ENCODE measurements at places on chromosomes 11 and 22.

DNA sequence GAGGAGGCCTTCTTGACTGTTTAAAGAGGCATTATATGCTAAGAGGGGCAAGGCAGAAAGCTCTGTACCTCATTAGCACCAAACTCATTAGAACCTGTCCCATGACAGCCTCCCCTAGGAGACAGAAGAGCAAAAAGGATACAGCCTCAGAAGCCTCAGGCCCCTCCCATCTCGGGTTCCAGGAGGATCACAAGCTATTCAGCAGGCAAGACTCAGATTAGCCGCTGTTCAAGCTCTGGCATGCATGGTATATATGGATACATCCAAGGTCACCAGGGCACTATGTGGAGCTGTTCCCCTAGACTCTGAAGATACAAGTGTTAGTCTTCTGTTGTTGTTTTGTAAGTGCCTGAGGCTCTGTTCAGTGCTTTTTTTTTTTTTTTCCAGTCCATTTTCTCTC, 32.1 kb downstream of the ATXN10 start:
- no peak for DNase-seq

DNA sequence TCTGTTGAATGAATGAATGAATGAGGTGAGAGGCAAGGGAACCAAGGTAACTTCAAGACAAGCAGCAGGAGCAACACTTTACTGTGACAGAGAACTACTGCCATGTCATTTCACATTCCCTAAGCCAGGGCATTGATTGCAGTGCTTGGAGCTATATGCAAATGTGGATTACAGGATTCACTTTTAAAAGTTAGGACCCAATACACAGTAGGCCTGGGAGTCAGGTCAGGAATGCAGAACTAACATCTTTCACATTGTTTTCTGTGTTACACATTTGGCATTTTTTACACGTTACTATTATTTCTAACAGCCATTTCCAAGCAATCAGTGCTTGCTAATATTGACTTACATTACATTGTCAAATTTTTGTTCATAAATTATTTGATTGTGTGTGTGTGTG, 26.2 kb upstream of the ME3 start:
- no peak for DNase-seq

DNA sequence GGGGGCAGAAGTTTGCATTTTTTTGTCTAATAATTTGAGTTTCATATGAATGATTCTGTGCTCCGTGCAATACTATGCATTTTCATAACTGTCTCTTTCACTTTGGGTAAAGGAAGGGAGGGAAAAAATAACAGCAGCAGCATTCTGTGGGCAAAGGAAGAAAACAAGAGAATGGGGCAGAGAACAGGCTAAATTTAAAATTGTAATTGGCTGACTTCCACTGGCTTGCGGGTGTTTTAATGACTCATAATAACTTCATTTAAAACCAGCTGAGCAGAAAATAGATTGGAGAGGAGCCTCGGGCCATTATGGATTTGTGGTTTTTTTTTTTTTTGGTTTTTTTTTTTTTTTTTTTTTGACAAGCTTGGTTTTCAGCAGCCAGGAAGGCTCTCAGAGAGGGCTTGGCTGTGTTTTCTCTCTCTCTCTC, 107.4 kb downstream of the ZBTB16 start:
- peak; percentile 63 for DNase-seq

DNA sequence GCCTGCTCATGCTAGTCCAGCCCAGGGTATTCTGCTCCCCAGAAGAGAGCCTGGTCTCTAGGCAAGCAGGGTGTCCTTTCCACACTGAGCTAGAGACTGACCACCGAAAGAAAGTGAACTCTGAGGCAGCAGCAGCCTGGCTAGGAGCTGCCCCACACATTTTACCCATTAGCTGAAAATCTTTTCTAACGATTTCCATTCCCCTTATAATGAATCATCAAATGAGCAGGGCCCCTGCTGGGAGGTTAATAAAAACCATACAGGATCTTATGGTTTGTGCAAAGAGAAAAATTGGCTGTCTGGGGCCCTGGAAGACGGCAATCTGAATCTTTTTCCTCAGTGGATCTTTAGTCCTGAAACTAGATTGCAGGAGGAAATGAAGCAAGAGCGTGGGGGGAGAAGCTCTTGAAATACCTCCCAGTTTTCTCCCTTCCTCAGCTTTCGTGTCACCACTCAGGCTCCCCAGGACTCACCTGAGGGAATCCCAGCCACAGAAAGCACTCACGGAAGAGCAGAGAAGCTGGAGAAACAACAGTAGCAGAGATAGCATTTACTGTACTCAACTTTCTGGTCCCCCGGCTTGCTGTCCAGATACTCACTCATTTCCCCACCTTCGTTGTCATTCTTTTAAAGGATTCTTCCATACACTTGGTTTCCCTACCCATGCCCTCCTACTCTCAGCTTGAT, 74.7 kb upstream of the CD44 start:
- no peak for DNase-seq

DNA sequence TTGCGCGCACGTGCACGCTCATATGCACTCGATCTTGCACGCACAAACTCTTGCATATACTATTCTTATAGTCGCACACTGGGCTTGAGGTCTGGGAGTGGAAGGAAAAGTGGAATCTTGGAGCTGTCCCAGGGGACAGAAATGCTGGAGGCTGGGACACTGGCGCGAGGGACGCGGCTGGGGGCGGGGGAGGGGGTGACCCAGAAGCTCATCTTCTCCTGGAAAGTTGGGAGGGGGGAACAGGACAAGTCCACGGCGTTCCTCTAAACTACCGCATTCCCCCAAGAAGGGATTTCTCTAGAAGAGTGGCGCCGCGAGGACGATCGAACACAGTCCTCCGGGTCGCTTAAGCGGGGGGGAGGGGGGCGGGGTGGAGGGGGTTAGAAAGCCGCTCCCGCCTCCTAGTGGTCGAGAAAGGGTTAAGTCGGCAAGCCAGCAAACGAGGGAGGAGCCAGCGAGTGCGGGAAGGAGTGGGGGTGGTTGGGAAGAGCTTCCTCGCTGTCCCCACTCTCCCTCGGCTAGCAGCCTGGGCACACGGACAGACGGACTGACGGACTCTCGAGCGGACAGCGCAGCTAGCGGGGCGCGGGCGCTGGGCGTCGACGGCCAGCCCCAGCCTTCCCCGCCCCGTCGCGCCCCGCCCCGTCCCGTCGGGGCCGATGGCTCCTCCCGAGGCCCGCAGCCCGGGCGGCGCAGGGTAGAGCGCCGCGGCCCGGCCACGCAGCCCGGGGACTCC, at the start of gene RTN4RL2:
Gene RTN4RL2 (plus strand): TSS at position 507 of the 736 bp plus-strand sequence. CDS start 338 bp downstream, outside the sequence.
- DNase-seq: peak; percentile 41
